ENCODE measurements at places on chromosomes 5 and 9.

DNA sequence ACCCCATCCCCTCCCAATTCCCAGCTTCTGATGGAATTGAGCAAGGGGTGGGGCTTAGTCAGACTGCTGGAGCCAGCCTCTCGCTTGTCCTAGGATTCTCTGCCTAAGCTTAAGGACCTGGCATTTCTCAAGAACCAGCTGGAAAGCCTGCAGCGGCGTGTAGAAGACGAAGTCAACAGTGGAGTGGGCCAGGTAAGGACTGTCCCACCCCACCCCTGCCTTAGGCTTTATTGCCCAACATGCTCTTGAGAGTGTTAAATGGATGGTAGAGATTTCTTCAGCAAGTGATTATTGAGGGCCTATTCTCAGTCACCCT, 1.1 kb downstream of the SLC35A4 start:
- DNase-seq, result no peak

GRCh38 chr9:134717924-134718645, 76.5 kb downstream of the COL5A1 start:
- no peak for DNase-seq

- DNase-seq, result no peak
These were observed 6.7 kb upstream of the SFXN1 start for GRCh38 chr5:175471628-175472027.

- no peak for DNase-seq
These were observed 107.6 kb downstream of the SYK start for GRCh38 chr9:90909225-90909624.

GRCh38 chr9:96020792-96021550, 145.5 kb downstream of the ERCC6L2 start:
- no peak for DNase-seq

DNA sequence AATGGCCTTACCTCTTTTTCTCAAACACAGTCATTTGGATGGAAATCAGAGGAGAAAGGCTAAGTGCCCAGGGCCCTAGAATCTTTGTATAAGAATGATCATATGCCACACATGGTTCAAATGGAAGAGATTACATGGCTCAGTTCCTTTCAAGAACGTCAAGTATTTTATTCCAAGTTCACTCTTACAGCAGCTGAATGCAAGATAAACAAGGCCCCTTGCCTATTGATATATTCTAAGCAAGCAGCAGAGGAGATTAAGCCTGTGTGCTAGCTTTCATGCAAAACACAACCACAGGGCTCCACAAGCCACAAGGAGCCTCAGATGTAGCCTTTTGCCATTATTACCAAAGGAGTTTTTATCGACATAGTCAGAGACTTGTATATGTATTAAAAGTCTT, 55.3 kb upstream of the SLCO6A1 start:
- DNase-seq, result no peak

DNA sequence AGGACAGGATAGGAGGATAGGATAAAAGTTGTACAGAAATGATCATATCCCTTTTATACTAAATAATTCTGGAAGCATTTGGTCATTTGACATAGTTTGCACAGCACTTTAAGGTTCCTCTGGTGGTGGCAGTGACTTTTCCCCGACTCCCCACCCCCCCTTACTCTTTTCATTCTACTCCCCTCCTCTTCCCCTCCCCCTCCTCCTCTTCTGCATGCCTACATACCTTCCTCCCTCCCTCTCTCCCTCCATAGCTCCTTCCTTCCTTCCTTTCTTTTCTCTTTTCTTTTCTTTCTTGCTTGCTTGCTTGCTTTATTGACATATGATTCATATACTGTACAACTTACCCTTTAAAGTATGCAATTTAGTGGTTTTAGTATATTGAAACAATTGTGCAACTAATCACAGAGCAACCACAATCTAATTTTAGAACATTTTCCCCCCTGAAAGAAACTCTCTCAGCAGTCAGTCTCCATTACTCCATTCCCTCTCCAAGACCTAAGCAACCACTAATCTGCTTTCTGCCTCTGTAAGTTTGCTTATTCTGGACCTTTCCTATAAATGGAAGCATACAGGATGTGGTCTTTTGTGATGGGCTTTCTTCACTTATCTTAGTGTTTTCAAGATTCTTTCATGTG, 159.0 kb downstream of the HACD4 start:
- peak; percentile 34 for DNase-seq

GRCh38 chr9:123757547-123757946, 172.4 kb downstream of the DENND1A start:
- DNase-seq, result no peak

DNA sequence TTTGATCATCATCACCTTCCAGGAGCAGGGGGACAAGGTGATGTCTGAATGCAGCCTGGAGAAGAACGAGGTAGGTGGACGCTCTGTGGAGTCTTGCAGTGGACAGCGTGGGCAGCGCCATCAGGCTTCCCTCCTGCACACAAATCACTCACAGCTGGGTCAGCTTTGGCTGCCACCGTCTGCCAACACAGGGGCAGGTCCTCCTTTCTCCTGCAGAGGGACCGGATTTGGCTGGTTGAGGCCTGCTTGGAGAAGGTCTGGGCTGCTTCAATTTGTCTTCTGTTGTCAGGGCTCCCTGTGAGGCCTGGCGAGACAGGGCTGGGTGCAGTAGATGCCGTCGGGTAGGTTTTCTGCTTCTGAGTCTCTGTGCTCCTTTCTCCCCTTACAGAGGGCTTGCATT, 180.6 kb downstream of the CACNA1B start:
- no peak for DNase-seq

DNA sequence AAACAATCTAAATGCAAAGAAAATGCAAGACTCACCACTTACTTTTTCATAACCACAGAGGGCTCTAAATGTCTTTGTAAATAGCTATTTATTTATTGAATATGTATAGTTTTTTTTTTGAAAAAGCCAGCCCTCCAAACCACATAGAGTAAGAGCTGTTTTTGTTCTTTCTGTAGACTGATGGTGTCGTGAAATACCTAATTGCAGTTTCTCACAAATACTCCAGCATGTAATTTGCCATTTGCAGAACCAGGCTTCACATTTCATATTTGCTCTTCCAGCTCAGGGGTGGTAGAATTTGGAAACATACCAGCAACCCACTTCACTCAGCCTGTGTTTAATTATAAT, 159.8 kb downstream of the TMC1 start:
- no peak for DNase-seq

DNA sequence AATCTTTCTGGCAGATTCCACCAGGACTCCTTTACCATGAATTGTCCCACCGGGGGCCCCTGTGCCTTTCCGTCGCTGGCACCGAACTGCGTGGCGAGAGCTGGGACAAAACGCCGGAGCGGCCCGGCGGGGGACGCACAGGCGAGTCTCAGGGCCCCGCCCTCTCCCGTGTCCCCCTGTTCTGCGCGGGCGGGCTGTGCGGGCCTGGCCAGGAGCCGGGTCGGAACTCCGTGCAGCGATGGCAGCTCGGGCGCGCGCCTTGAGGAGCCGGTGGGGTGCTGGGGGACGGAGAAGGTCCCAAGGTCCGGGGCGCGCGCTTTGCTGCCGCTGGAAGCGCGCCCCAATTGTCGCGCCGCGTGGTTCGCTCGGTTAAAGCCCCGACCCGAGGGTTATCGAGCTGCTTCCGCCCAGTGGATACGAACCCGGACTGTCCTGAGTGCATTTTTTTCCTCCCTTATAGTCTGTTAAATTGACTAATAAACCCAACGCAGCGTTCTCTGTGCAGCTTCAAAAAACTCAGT, 125.3 kb downstream of the TMEM174 start:
- no peak for DNase-seq

GRCh38 chr5:45596320-45596719, 99.9 kb downstream of the HCN1 start:
- no peak for DNase-seq

GRCh38 chr9:2173170-2173569, 158.0 kb downstream of the SMARCA2 start:
- no peak for DNase-seq

DNA sequence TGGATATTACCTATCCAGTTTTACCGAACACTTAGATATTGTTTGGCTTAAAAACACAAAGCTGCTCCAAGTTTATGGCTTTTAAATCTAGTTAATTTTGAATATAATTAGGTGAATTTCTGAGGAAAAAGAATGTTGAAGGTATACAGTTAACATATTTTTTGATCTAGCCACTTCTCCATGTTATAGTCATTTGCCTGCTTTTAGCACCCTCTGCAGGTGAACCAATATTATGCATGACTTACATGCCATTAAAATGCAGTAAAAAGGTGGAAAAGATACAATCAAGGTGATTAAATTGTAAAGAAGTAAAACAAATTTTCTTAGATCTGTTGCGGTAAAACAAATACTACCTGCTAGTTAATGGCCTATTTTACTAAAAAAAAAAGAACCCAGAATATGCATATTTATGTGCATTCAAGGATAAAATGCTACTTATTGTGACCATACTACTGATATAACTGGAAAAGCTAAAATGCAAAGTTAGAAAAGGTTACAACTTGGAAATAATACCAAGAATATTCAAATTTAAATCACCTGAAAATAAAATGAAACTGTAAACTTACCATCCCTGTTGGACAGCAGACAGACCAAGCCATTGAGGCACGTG, 132.1 kb downstream of the AP3B1 start:
- DNase-seq, result no peak

- no peak for DNase-seq
These were observed 7.5 kb upstream of the ZNF367 start for GRCh38 chr9:96425500-96426169.

DNA sequence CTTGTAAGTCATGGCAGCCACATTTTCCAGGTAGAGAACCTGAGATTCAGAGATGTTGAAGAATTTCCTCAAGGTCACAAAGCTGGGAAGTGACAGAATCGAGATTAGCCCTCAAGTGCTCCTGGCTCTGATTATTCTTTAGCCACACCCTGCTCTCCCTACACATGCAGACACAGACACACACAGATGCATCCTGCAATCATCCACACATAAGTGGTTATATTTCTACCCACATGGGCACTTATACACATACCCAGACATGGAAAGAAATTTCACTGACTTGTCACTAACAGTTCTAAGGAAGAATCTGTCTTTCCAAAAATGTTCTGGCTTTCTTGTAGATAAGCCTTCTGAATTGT, 32.2 kb upstream of the GALNT10 start:
- DNase-seq, result no peak

DNA sequence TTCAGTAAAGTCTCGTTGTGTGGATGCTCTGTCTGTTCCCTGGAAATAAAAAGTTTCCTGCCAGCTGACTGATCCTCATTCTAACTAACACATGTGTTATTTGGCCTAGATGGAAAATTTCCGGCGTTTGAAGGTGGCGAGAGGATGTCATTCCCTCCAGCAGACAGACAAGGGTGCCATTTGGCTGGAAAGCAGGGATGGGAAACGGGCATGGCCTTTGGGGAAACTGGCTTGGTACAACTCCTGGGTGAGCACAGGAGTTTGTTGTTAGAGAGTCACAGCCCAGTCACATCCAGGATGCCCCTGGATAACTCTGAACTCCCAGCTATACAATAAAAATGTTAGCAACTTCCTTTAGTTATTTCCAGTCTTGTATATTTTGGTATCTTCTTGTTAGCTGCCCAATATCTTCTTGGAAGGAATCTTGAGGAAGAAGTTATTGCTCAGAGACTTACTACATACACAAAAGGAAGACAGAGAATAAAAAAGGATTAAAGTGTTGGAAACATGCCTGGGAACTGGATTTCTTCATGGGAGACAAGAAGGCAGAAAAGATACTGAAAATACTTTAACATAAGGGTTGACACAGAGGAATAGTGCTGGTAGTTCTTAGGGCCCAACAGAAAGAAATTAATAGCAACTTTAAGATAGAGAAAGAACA, 41.9 kb downstream of the TEK start:
- no peak for DNase-seq

- DNase-seq, result no peak
These were observed 495.9 kb downstream of the CSNK1G3 start for GRCh38 chr5:124007675-124008398.

DNA sequence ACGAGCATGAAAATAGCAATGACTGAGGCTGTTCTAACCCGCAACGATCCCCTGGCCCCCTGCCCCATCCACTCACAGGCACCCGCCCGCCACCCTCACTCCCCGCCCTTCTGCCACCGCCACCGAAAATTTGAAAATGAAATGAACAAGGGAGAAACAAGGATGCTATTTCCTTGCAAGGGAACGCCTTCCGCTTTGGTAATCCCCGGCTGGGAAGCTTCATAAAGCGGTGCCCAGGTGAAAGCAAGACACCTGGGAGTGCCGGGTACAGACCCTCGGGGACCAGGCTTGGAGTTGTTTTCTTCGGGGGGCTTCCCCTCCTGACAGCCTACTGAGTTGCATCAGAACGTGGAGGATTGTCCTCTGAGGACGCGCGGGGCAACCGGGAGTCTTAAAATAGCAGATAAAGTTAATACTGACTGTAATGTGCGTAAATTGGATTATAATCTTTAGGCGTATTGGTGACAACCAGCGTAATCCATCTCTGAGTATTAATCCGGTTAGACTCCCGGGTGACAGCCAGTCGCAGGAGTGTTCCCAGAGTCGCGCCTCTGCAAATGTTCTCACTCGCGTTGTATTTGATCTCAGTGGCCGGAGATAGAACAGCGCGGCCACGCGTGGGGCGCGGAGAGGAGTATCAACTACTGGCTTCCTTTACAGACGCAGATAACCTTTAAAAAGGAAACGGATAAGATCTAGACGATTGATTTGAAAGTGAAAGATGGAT, 885 bp upstream of the MLLT3 start:
- no peak for DNase-seq

GRCh38 chr5:72130351-72130761, 23.1 kb downstream of the MAP1B start:
- DNase-seq, result no peak

DNA sequence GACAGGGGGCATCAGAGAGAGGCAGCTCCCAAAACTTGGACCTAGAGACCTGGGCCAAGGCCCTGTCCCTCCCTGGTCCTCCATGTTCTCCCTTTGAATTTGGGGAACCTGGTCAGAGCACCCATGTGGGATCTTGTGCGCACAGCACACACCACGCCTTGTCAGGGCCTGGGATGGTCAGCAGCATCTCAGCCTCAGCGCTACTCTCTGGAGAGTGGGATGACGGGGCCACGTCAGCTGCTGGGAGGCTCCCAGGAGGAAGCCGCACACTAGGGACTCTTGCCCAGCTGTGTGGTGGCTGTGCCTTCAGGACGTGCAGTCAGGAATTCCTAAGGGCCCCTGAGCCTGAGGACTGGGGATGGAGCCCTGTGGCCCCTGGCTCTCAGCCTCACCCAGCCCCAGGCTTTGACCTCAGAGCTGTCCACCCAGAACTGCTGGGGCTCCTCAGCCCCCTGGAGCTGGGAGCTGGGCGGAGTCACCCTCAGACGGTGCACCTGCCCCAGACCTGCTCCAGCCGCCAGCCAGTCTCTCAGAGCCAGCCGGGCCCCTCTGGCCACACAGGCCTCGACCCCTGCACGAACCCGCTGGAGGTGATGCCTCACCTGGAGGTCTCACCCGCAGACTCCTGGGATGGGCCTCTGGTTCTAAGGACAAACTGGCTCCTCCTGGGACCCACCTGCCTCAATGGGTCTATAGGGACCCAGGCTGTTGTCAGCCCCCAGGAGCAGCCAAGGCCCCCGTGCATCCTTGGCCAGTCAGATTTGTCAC, 38.3 kb upstream of the EGFL7 start:
- no peak for DNase-seq

GRCh38 chr5:32964261-32964660, 253.1 kb downstream of the NPR3 start:
- DNase-seq, result no peak
